ENCODE measurements at places on chromosomes 16 and 17. TPM values are rescaled to one million over a fixed set of nuclear protein-coding genes. Genes with fewer than 3 reads are reported as not detected.
A peak's percentile ranks its signal among the peaks of the same experiment; 100 is the strongest.

DNA sequence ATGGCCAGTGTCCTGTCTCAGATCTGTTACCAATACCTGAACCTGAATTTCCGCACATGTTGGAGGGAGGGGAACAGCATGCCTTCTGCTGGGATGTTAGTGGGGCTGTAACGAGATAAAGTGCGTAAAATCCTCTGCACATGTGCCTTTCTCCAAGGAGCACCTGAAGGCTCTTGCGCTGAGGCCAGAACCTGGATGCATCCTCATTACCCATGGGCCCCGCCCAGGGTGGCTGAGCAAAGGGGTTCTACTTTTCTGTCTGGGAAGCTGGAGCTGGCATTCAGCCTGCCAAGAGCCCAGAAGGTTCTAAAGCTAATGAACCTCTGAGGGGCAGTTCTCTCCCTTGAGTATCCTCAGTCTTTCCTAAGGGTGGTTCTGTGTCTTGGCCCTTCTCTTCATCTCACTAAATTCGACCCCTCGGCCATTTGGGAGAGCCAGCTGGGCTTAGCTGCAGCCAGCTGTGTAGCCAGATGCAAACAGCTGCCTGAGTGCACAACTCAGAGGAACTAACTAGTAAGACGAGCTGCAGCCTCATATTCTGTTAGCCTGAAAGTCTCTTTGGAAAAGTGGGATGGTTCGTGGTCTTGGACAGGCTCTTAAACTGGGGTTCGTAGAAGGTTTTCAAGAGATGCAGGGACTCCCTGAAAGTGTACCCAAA lies 2.5 kb downstream of the ITGA3 start:
- DNase-seq: no peak
- no peaks in the 10 kb centered on the region for H3K27me3 ChIP-seq
- H3K36me3 ChIP-seq: peaks cover 8% of the 10 kb centered on the region
- peak overlapping the region; percentile 99 for H3K4me3 ChIP-seq
- H3K4me1 ChIP-seq: peaks cover 69% of the 10 kb centered on the region

DNA sequence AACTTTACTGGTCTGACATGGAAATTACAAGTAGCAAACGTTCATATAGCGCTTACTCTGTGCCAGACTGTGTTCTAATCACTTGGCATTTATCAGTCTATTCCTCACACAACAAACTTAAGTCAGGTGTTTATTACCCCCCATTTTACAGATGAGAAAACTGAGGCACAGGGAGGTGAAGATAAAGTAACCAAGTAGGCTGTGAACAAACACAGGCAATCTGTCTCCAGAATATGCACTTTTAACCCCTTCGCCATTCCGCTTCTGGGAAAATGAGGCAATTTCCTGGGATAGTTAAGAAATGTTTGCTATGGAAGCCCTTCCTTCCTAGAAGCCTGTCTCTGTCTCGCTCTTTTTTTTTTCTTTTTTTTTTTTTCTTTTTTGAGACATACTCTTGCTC lies 12.2 kb upstream of the CXCL16 start:
- H3K4me1 ChIP-seq: no peaks in the 10 kb centered on the region
- DNase-seq: no peak
- no peak overlapping the region for H3K27ac ChIP-seq
- peaks cover 2% of the 10 kb centered on the region for H3K27me3 ChIP-seq

DNA sequence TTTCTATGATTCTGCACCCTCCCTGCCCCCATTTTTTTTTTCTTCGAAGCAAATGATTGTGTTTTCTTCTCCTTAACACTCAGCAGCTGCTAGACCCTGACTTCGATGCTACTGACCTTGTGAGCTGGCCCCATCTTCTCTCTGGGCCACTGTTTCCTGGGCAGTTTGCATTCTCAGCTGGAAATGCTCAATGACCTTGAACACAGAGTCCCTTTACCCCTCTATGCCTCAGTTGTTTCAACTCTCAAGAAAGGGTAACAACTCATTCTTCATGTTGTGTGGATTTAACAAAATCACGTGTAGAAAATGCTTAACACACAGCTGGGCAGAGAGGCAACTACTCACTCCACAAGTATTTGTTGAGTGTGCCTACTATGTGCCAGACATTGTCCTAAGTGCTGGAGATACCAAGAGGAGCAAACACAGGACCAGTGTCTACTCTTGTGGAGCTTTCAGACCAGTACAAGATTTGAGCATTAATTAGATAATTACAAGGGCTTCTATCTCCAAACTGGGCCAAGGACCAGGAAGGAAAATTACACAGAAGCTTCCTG lies 66.2 kb downstream of the IQCK start:
- no peaks in the 10 kb centered on the region for H3K36me3 ChIP-seq
- no peak overlapping the region for H3K4me3 ChIP-seq
- H3K27me3 ChIP-seq: no peaks in the 10 kb centered on the region
- no peak for DNase-seq
- H3K27ac ChIP-seq: no peak overlapping the region
- no peaks in the 10 kb centered on the region for H3K4me1 ChIP-seq

DNA sequence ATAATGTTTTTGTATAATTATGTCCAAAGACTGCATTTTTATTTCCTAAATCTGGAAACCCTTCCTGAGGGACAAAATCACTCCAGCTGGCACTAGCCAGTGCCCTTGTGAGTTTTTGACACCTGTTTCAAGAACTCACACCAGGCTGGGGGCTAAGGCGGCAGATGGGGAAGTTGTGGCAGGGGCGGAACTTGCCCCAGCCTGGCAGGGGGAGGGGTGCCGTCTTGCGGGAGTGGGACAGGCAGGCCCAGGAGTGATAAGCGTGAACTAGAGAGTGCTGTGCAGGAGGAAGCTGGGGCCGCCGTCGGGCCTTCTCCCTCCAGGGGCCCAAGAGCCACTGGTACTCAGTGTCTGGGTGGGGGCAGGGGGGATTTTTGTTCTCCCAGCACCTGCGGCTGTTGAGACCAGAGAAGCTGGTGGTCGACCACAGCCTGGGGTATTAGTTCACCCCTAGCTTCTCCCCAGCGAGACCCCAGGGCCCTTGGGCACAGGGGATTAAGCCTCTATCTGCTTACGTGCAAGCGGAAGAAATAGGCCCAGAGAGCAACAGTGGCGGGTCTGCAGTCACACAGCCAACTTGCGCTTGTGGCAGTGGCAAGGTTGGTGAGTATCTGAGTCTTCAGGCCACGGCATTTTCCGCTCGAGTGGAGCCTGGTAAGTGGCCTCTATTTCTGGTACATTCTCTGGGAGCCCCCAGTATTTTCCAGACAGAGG lies 40.2 kb upstream of the PLCG2 start:
- no peak for DNase-seq
- no peak overlapping the region for H3K27ac ChIP-seq
- H3K4me3 ChIP-seq: no peak overlapping the region
- no peaks in the 10 kb centered on the region for H3K4me1 ChIP-seq
- H3K27me3 ChIP-seq: no peaks in the 10 kb centered on the region

DNA sequence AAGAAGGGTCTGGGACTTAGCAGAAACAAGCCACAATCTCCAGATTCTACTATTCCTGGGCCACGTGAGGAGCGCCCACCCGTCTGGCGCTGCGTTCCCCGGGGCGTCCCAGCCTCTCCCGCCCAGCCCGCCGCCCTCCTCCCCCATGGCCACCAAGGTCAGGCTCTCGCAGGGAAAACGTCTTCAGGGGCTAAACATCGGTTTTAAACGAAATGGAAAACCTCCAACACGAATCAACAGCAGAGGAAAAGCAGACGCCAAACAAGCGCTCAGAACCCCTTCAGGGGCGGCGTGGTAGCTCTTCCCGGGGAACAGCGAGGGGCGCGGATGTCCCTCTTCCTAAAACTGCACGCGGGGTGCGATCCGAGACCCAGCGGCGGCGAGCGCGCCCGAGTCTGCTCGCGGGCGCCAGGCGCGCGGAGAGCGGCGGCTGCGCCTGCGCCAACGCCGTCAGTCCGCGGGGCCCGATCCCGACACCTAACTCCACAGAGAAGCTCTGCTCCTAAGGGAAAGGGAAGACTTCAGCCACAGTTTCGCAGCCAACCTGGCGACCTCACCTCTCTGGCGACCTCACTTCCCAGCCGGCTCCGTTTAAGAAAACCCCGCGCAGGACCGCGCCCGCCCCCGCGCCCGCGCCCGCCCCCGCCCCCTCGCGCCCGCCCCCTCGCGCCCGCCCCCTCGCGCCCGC lies 505 bp upstream of the COG1 start:
- H3K4me3 ChIP-seq: peak overlapping the region; percentile 62
- H3K27ac ChIP-seq: peak overlapping the region; percentile 90
- DNase-seq: no peak

GRCh38 chr17:76925441-76925891 lies 57.3 kb downstream of the MGAT5B start:
- no peak overlapping the region for H3K4me3 ChIP-seq
- H3K4me1 ChIP-seq: peaks cover 14% of the 10 kb centered on the region
- no peak for DNase-seq
- no peaks in the 10 kb centered on the region for H3K27me3 ChIP-seq
- H3K36me3 ChIP-seq: no peaks in the 10 kb centered on the region

DNA sequence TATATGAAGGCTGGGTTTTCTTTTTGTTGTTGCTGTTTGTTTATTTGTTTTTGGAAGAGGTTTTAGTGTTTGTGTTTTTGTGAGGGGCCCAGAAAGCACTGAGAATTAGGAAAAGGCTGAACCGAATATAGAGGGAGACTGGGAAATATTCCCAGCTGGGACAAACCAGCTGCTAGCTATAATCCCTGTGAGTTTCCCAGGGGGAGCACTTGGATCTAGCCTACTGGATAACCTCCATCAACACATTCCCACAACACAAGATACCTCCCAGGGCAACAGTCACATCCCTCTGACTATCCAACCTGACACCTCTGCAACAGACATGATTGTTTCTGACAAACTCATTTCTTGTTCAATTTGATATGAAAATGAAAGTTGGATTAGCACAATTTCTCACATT lies 16.7 kb downstream of the CDH11 start:
- no peak overlapping the region for H3K27ac ChIP-seq
- no peak overlapping the region for H3K4me3 ChIP-seq
- H3K36me3 ChIP-seq: no peaks in the 10 kb centered on the region
- H3K4me1 ChIP-seq: no peaks in the 10 kb centered on the region
- H3K27me3 ChIP-seq: no peaks in the 10 kb centered on the region

DNA sequence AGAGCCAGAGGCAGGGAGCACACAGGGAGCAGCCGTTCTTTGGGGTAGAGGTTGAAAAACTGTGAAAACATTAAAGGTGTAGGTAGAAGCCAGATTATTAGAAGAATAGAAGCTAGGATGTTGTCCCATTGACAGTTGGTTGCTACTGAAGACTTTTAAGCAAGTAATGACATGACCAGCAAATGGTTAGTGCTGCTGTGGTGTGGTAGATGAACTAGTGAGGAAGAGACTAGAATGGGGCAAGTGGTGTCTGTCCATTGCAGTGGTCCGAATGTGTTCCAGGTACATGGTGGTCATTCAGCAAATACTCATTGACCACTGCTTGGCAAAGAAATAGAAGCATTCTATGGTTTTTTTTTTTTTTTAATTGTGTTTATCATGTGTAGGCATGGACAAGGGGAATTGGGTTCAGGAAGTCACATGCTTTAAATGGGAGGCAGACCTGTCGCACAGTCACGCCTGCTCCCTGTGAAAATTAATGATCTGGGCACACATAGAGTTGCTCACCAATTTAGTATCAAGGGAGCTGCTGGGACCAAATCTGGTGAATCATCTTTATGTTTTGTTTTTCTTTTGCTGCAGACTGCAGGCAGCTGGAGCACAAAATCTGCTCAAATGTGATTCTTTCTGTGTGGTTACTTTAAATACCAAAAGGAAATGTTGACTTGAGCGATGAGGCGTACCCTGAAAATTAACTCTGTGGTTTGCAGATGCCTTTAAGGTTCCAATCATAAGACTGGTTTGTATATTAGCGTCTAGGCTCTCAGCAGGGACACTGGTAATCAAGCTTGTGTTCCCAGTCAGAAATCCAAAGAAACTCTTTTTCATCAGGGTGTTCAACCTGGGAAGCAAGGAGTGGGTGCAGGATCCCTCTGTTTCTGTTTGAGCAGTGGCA lies 30.7 kb downstream of the YPEL2 start:
- no peak for DNase-seq
- no peaks in the 10 kb centered on the region for H3K4me1 ChIP-seq
- no peaks in the 10 kb centered on the region for H3K27me3 ChIP-seq
- no peak overlapping the region for H3K27ac ChIP-seq
- no peak overlapping the region for H3K4me3 ChIP-seq

DNA sequence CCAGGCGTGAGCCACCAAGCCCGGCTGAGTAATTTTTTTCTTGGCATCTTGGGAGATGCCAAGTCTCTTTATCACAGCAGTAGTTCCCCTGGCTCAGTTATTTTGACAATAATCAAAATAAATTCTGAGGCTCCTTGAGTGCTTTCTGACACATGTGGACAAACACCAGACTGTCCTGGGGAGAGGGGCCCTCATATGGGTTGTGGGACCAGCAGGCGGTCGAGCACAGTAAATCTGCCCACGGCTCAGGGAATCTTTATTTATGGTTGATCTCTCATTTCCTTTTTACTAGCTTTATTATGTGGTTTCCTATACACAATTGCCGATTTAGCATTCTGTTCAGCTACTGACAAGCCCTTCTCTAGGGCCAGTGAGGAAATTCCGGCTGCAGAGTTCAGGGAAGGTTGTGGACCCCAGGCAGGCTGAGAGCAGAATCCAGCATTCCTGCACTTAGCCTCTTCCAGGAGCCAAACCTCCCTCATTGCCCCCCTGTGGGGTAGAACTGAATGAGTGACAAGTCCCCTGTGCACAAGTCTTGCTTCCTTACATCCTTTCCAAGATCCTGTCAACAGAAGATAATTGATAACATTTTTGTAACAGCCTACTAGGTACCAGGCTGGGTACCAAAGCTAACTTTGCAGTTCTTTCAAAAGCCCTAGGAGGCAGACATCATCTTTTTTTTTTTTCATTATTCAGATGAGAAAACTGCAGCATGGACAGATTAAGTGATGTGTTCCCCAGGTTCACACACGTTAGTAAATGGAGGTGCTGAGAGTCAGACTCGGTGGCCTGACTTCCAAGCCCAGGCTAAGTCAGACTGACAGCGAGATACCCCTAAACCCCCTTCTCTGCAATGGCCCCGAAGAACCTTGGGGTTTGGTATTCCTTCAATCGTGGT lies 40.2 kb downstream of the HS3ST3B1 start:
- H3K36me3 ChIP-seq: no peaks in the 10 kb centered on the region
- H3K27me3 ChIP-seq: no peaks in the 10 kb centered on the region
- H3K27ac ChIP-seq: no peak overlapping the region
- H3K4me3 ChIP-seq: no peak overlapping the region
- no peak for DNase-seq

The RNF227 gene
- 2.6 TPM for total RNA-seq

The GPR139 gene
- not detected for total RNA-seq

The CNGB1 gene
- total RNA-seq: not detected

The TMEM220 gene
- 9.3 TPM for total RNA-seq

The GPR179 gene
- total RNA-seq: 0.03 TPM

The ARHGAP44 gene
- 0.80 TPM for total RNA-seq

The CACNA1H gene
- 31.1 TPM for total RNA-seq

The CCDC154 gene
- 2.0 TPM for total RNA-seq

Measured in Panc1 (cell line).